ENCODE measurements at places on chromosomes 13 and 19.

DNA sequence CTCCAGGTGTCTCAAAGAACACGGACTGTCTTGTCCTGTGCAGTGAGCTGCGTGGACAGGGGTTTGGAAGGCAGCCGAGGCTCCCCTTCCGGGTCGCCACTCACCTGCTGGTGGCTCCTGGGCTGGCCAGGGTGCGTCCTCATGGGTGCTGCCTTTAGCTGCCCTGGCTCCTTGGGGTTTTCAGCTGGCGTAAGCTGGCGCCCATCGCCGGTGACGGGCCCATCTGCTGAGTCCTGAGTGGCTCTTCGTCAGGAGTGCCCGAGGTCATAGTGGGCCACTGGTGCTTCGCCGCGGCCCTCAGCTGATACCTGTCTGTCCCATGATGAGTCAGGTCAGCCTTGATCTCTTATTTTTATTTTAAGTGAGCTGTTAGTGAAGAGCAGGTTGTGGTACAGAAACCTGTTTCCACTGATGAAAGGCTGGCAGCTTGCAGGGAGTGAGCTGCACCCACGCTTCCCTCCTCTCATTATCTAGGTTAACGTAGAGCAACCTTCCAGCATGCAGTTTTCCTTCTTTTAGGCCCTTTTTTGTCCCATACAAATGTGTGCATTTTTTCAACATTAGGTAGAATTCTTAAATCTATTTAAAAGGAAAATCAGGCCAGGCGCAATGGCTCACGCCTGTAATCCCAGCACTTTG is 18.4 kb downstream of the EPN1 start:
- DNase-seq = no peak

DNA sequence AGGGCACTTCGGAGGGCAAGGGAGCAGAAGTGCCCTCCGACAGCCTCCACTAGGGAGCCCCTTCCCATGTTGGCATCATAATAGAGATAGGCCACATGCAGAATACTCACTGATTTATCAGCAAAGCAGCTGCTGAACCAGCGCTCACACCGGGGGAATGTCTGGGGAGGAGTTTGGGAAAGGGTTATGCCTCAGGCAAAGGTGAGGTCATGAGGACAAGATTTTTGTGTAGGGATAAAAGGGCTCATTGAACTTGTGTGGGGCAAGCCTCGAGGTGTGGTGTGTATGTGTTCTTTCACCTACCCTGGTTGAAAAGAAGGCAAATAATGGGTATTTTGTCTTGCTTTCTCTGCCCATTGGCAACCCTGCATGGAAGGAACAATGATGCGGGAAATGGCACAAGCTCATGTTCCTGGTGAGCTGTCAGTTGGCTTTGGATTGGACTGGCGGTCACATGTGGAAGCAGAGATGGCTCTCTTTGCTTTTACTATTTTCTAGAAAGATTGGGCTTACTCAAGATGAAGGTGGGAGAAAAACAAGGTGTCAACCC is 39.1 kb upstream of the SLC7A9 start:
- no peak for DNase-seq

GRCh38 chr13:101025925-101026324 is 351.3 kb upstream of the TMTC4 start:
- DNase-seq = no peak

DNA sequence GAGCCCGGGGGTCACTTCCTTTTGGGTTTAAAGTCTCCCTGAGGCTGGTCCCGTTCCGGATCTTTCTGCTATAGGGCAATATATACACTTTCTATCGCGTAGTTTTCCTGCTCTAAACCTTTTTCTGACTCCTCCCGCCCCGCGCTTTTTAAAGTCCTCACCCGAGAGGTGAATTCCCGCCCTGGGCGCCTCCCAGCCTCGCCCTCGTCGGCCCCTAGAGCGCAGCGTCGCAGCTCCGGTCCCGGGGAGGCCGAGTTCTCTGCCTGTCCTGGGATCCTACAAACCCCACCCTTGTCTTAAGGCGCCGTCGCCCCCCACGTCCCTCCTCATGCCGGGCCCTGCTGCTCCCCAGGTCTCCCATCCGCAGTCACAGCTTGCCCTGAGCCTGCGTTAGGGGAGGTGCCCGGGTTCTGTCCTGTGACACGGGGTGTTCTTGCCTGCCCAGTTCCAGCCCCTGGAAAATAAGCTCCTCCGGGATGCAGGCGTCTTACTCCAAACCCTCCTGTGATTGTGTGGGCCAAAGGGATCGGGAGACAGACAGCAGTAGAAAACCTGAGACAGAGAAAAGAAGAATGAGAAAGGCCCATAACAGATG is 491 bp downstream of the ZNF525 start:
- DNase-seq = peak; percentile 55

DNA sequence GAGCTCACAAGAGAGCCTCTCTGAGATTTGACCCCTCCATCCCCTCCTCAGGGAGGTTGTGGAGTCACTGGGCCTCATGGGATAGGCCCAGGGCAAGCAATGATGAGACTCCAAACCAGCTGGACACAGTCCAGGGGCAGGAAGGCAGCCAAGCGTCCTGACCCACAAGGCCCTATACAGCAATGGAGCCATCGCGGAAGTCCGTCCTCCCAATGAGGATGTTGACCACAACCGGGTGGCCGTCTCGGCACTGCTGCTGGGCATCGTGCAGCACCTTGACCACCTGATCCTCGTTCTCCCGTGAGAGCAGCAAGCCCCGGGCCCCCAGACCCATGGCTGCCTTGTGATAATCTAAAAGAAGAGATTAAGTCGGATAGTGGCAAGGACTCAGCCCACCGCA is 7.9 kb downstream of the SYDE1 start:
- DNase-seq = peak; percentile 56

Data from EH (cell line).